ENCODE measurements at places on chromosomes 1 and 21.

GRCh38 chr1:170518965-170519364 lies 13.0 kb upstream of the GORAB start:
- DNase-seq = no peak

DNA sequence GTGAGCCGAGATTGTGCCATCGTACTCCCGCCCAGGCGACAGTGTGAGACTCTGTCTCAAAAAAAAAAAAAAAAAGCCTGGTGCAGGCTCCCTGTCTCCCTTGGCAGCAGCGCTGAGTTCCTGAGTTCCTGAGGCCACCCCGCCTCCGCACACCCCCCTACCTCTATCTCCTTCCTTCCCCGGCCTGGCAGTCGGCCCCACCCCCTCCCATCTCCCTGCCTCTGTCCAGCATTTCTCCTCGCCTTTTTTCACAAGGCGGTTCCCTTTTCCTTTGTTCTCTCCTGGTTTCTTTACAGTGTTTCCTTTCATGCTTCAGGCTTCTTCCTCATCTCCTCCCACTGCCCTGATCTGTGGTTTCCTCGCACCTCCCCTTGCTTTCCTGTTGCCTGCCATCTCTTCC lies 2.7 kb downstream of the RORC start:
- DNase-seq = no peak

- no peak for DNase-seq
Measured at GRCh38 chr1:107776900-107777663, 187.9 kb downstream of the VAV3 start.

DNA sequence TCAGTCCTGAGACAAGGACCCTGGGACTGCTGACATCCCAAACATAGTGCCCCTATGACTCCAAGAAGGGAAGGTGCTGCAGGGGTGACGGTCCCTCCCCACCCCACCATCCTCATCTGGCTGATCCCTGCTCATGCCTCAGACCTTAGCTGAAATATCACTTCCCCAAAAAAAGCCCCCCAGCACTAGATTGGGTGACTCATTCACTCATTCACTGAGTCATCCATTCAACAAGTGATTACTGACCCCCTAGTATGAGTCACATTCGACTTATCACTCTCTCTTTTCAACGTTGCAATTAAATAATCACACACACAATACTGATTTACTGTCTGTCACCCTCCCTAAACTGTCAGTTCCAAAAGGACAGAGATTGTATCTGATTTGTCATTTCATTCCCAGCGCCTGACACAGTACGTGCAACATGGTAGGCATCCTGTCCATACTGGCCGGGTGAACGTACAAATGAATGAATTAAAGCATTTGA lies 48.6 kb downstream of the HIVEP3 start:
- DNase-seq = no peak

DNA sequence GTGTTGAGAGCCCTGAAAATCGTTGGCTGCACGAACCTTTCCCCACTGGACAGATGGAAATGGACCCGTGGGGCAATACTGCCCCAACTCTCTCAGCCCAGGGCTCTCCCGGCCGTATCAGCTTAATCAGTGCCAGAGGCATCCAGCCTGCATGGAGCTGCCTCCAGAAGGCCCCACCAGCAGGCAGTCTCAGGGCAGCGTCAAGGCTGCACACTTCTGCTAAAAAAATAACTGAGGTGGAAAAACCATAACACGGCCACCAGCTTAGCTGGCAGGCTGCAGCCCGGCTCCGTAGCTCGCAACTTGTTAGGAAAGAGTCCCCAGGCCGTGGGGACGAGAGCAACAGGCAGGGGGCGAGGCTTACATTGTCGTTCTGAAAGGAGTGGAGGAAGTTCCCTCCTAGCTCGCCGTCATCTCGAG lies 27.9 kb downstream of the MRPL37 start:
- DNase-seq = no peak

- DNase-seq = no peak
Measured at GRCh38 chr1:15621975-15622374, 4.7 kb downstream of the DDI2 start.

GRCh38 chr1:201719812-201720521 lies 109.0 kb upstream of the IPO9 start:
- DNase-seq = peak; percentile 79

- DNase-seq = no peak
Measured at GRCh38 chr1:114075546-114076242, 78.0 kb downstream of the SYT6 start.

DNA sequence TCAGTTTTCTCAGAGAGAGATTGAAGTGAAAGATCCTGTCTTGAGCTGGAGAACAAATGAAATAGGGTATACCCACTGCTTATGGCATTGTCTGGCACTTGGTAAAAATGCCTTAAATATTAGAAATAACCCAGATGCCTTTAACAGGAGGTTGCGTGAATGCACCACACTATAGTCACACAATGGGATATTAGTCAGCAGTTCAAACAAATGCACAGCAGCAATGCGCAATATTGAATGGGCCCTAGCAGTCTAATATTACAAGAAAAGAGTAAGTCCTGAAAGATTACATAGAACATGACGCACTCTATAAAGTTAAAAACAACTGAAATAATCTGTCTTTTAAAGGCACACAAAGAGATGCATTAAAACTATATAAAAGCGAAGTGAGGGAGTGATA lies 161.1 kb downstream of the EDEM3 start:
- DNase-seq = no peak

DNA sequence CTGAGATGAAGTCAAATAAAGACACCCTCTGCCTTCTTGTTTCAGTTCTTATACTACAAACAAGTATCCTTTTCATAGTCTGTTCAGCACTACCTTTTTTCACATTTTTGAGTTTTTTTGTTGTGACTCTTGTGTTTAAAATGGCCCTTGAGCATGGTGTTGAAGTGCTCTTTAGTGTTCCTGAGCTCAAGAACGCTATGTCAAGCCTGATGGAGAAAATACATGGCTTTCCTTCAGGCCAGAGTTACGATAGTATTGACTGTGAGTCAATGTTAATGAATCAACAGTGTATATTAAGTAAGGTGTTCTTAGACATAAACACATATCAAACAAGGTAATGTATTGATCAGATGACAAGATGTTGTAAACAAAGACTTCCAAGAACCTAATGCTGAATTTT lies 12.7 kb downstream of the RNPC3 start:
- DNase-seq = no peak

DNA sequence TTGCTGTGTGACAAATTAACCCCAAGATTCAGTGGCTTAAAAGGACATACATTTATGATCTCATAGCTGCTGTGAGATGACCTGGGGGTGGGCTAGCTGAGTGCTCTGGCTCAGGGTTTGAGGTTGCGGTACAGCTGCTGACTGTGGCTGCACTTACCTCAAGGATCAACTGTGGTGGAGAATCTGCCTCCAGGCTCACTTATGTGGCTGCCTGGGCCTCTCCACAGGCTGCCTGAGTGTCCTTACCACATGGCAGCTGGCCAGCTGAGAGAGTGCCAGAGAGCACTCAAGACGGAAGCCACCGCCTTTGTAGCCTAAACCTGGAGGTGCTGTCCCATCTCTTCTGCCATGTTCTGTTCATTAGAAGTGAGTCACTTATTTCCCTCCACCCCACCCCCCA lies 5.7 kb downstream of the LRRC71 start:
- DNase-seq = peak; percentile 50

GRCh38 chr1:59143133-59143487 lies 153.8 kb upstream of the FGGY start:
- no peak for DNase-seq

GRCh38 chr21:31557421-31558188 lies 101.9 kb upstream of the SOD1 start:
- DNase-seq = no peak

DNA sequence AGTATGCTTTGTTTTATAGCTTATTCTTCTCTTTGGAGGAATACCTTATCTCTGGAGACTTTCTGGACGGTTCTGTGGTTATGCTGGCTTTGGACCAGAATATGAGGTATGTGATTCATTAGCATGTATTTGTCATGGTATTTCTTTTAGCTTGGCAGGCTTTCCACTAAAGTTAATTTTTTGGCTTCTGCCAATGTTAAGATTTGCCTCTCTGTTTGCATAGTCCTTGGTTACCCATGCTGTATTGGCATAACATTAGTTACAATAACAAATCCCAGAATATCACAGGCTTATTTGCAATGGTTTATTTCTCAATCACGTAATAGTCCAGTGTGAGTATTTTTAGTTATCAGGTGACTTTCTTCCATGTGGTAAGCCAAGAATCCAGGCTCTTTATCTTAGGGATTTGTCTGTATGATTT lies 9.7 kb downstream of the ZMPSTE24 start:
- no peak for DNase-seq

GRCh38 chr1:29397256-29397590 lies 160.9 kb downstream of the PTPRU start:
- DNase-seq = no peak
